Smooth muscle cell of trachea (primary cell): ENCODE measurements at places on chromosomes 3 and 15. TPM values are rescaled to one million over a fixed set of nuclear protein-coding genes. Genes with fewer than 3 reads are reported as not detected.

Gene GABRG3
- not detected in 2 replicates for total RNA-seq

Gene GOLGA8S
- total RNA-seq: under 0.01 and 0.15 TPM in 2 replicates

Gene HYAL1
- total RNA-seq: 4.2 and 6.1 TPM in 2 replicates

Gene CHST13
- 0.15 and 0.17 TPM in 2 replicates for total RNA-seq

Gene PML
- 47.3 and 51.8 TPM in 2 replicates for total RNA-seq

Gene PYGO1
- 9.0 and 11.2 TPM in 2 replicates for total RNA-seq

Gene RBP2
- not detected in 2 replicates for total RNA-seq

Gene SERINC4
- 0.15 TPM in 1 of 2 replicates, not detected in the other for total RNA-seq

Gene FAM3D
- total RNA-seq: not detected in 2 replicates

Gene GOLGA8T
- total RNA-seq: not detected in 2 replicates

Gene CPN2
- not detected in 2 replicates for total RNA-seq

Gene MYNN
- total RNA-seq: 21.0 and 28.2 TPM in 2 replicates

Gene CCDC9B
- total RNA-seq: 21.2 and 39.2 TPM in 2 replicates

Gene TEX55
- total RNA-seq: not detected in 2 replicates

Gene ZNF770
- 30.7 and 32.9 TPM in 2 replicates for total RNA-seq

Gene RAD51
- total RNA-seq: 1.3 and 4.1 TPM in 2 replicates

Gene GAP43
- total RNA-seq: 0.33 and 1.7 TPM in 2 replicates

Gene SH2D7
- under 0.01 TPM in 1 of 2 replicates, not detected in the other for total RNA-seq

Gene SLC2A2
- total RNA-seq: not detected in 2 replicates

Gene ROPN1
- total RNA-seq: not detected in 2 replicates

Gene HGD
- total RNA-seq: 0.17 and 0.29 TPM in 2 replicates

Gene ARL14
- total RNA-seq: not detected in 2 replicates

Gene ATP13A5
- total RNA-seq: not detected in 2 replicates

Gene GOLGA6D
- total RNA-seq: 0.17 TPM in 1 of 2 replicates, not detected in the other

Gene GOLGA6A
- total RNA-seq: not detected in 2 replicates

Gene MINAR1
- 0.44 and 0.83 TPM in 2 replicates for total RNA-seq

Gene TNNC1
- 0.66 TPM in 1 of 2 replicates, not detected in the other for total RNA-seq

Gene DMXL2
- total RNA-seq: 23.7 and 40.7 TPM in 2 replicates

Gene CRYBG3
- total RNA-seq: 34.2 and 42.7 TPM in 2 replicates

Gene XIRP1
- under 0.01 TPM in 1 of 2 replicates, not detected in the other for total RNA-seq

Gene CYP8B1
- not detected in 2 replicates for total RNA-seq

Gene KLHL6
- not detected in 2 replicates for total RNA-seq

Gene HEMK1
- total RNA-seq: 13.7 and 20.7 TPM in 2 replicates

Gene WNT7A
- total RNA-seq: not detected in 2 replicates

Gene TMEM40
- total RNA-seq: 0.15 TPM in 1 of 2 replicates, not detected in the other

Gene WNT5A
- total RNA-seq: 3.6 and 5.3 TPM in 2 replicates

Gene PAQR5
- 5.8 and 7.9 TPM in 2 replicates for total RNA-seq

Gene PAK6
- under 0.01 and 0.29 TPM in 2 replicates for total RNA-seq
